Hematopoietic multipotent progenitor cell treated with erythropoietin and hydrocortisone succinate and interleukin-3 and kit ligand, for 6 days (in vitro differentiated cells): ENCODE measurements at places on chromosomes 3 and 15.

- no peak for DNase-seq
These were observed 38.1 kb upstream of the NMNAT3 start for GRCh38 chr3:139715743-139716360.

- no peak for DNase-seq
These were observed 252.3 kb upstream of the CHRM5 start for GRCh38 chr15:33716025-33716424.

DNA sequence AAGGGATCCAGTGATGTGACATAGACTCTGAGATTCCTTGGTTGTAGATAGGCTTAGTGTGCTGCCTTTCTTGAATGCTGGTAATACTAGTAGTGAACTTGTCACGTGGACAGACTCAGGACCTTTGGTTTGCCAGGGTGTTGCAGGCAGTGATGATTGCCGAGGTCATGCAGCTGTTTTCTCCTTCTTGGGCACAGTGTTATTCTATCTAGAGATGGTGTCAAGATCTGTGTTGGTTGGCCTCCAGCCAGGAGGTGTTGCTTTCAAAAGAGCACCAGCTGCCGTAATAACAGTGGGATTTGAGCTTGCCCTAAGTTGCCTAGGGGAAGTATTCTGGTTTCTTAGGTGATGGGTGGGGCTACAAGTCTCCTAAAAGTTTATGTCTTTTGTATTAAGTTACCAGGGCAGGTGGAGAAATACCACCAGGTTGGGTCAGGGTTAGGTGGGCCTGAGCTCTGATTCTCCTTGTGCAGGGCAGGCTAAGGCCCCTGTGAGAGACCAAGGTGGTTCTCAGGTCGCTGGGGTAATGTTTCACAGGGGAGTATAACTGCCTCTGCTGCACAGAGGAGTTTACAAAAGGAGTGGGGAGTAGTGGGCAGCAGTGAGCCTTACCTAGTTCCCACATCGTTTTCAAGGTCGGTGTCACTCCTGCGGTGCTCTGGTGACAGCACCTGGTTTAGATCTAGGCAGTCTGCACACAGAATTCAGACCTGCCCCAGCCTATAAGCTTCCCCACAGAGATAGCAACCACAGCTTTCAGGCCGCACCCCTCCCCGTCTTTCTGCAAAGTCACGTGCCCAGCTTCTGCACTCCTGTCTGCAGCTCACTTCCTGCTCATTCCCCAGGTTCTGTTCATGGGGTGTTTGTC lies 350.3 kb downstream of the DOCK3 start:
- peak; percentile 81 for DNase-seq

GRCh38 chr3:79200456-79200855 lies 567.3 kb downstream of the ROBO1 start:
- DNase-seq, result no peak

DNA sequence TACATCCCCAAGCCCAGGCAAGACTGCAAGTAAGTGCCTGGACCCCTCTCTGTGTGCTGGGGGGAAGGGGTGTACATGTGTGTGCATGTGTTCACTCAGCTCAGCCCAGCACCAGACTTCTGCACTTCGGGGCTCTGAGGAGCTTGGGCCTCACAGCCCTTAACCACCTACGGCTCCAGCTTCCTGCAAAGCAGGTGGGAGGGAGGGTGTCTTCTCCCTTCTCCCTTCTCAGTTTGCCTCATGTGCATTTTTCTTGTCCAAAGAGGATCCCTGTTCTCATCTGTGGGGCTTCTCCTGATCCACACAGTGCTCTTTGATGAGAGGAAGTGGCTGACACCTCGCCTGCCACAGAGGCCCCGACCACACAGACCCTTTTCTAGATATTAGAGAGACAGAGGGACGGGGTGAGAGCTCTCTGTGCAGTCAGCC lies 69.3 kb downstream of the MESD start:
- no peak for DNase-seq

GRCh38 chr15:66292571-66293418 lies 573 bp upstream of the DIS3L start:
- no peak for DNase-seq

- peak; percentile 28 for DNase-seq
These were observed 10.6 kb downstream of the ARPP19 start for GRCh38 chr15:52558196-52558595.

GRCh38 chr15:92608866-92609700 lies 46.5 kb downstream of the FAM174B start:
- DNase-seq, result no peak

GRCh38 chr15:92878593-92879053 lies 21.5 kb upstream of the CHD2 start:
- DNase-seq, result peak; percentile 78

DNA sequence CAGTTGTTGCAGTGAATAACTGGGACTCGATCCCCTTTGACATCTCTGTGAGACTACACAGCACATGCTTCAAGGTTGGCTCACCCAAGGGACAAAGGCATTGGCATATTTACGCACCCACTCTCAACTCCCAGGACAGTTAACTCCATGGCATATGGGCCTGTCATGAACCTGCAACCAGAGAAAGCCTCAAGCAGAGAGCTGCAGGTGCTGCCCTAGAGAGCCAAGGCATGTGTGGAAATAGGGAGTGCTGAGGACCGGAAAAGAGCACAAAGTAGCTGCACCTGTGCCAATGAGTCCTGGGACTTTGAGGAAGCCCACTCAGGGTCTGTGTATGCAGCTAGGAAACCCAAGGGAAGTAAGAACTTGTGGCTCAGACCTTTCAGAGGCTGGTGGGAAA lies 32.9 kb upstream of the SLC24A5 start:
- no peak for DNase-seq

GRCh38 chr15:93894438-93895036 lies 336.8 kb upstream of the MCTP2 start:
- no peak for DNase-seq

DNA sequence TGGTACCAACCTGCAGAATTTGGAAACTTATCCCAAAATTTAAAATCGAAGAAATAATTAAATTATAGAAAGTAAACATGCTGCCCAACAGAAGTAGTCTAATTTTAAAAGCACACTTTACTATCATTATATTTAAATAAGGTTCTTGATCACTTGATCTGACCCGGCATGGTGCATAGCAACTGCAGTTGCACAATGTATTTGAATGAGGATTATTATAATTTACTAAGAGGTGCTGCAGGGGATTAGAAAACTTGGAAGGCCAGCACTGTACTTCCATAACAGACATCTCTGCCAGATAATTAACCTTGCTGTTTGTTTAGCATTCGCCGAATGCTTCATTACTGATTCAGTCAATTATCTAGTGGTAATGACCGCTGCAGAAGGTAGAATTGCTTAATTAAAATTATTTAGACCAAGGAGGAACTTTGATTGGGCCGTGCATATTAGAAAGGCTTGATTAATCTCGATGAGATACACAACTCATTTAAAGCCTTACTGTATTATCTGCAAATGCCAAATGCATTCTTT lies 971.6 kb downstream of the ZPLD1 start:
- DNase-seq, result no peak

DNA sequence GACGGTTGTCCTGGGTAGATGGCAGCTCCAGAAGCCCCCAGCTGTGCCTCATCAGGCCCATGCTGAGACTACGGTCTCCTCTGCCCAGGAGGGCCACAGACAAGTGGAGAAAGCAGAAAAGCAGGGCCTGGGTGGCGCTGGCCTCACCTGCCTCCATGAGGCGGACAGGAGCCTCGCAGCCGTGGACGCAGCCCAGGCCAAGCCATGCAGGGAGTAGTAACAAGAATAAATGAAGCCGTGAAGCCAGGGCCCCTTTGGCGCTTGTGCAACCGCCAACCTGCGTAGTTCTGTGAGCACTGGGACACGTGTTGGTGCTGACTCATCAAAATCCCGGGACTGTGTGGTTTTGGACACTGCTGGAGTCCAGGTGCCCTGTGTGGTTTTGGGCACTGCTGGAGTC lies 12.3 kb upstream of the MUC4 start:
- DNase-seq, result no peak

DNA sequence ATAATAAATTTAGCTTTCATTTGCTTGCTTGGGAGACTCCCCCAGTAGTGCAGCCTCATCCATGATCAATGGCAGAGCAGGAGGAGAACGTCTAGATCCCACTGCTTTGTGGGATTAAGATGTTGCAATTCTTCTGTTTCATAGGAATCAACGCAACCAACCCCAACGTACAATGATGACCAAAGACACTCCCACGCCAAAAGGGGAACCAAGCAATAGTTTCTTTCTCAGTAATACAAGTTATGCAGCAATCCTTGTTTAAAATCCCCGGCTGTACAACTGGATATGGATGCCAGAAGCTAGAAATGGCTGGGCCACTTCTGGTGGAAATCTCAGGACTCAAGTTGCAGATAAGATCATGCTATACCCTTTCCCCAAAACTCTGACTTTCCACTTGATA lies 411.2 kb downstream of the VPS13C start:
- DNase-seq, result no peak

DNA sequence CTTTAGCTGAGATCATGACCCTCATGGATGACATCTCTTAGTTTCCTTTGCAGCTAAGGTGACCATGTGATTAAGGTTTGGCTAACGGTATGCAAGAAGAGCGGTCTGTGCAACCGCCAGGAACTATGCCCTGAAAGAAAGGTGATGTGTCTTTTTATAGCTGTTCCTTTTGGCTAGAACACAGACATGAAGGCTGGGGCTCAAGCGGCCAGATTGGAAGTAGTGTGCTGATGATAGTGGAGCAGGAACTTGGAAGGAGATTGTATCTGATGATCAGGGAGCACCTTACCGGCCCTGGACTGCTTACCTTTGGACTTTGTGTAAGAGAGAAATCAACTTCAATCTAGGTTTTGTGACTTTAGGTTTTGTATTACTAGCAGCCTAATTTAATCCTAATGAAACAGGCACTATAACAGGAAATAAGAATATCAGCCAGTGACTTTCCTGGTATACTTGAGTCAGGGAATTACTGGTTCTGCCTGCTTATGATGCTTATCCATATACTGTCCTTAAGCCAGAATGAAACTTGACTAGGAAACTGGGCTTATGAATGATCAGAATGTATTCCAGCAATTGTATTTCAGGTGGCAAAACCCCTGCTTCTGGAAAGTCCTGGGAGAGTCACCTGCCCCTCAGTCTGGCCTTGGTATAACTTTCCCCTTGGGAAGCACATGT lies 164.3 kb upstream of the LRIG1 start:
- no peak for DNase-seq

DNA sequence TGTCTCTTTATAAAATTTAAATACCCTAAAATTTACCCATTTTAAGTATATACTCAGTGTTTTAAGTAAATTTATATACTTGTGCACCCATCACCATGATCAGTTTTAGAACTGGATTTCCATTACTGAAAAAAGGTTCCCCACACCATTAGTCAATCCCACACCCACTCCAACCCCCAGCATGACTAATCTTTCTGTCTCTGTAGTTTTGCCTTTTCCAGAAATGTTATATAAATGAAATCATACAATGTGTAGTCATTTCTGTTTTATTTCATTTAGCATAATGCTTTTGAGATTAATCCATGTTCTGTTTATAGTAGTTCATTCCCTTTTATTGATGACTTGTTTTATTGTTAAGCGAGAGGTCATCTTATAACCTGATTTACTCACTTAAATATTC lies 66.1 kb upstream of the LIMD1 start:
- no peak for DNase-seq

DNA sequence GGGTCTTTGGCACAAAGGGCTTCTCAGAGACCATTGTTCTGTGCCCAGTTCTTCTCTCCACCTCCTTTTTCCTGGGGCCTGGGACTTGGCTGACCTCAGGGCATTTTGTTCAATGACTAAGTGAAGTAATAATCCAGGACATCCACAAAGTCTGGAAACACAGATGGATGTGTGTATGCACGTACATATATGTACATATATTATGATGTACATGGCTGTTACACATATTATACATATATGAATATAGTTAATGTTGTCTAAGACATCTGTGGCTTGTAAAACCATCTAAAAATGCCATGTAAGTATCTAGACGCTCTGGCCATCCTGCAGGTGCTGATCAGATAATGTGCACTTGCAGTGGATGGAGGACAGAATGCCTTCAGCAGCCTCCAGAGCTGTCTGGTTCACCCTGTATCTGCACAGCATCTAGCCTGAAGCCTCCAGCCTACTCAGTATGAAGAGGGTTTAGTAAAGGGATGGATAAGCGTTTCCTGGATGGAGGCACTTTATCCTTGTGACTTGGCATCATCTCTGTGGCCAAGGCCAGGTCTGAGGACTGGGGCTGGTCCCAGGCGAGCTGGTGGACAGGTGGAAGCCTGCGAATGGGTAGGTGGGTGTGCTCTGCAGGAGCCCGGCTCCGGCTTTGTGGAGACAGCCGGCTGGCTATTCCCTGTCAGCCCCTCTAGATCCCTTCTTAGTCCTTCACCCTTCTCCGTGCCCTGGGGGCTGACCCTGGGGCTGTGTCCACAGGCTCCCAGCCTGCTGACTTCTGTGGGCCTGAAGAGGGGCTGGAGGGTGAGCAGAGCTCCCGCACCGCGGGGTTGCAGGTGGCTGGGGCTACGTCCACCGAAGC lies 88.4 kb downstream of the WNT7A start:
- DNase-seq, result no peak

DNA sequence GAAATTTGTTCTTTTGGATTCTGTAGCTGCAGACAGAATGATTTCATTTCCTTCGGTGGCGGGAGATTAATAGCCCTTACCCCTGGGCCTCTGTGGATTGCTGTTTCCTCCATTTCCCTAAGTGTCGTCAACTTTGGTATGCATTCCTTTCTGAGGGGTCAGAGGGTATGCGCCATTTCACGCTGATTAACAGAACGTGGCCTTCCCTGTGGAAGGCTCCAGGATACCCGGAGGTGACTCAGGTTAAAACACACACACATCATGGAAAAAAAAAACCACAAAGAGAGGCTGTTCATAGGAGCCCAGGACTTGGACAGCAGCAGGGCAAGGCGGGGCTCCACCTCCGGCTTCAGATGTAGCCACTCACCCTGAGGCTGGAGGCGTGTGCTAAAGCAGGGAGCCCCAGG lies 51.9 kb downstream of the EPHB1 start:
- DNase-seq, result no peak

DNA sequence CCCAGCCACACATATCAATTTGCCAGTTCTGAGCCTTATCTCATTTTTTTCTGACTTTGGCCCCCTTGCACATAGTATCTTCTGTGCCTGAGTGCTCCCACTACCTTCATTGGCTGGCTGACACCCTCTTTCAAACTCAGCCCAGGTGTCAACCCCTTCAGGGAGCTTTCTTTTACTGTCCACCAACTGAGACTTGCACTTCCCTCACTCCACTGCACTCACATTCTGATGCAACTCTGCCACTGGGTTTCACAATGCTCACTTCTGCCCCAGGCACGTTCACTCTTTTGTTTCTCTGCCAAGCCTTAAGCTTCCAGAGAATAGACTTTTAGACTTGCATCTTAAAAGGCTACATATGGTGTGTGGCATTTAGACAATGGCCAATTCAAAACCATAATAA lies 101.5 kb upstream of the CBLB start:
- DNase-seq, result peak; percentile 36

GRCh38 chr3:172291650-172292049 lies 156.6 kb downstream of the GHSR start:
- peak; percentile 21 for DNase-seq

- no peak for DNase-seq
These were observed 57.8 kb downstream of the MAP3K13 start for GRCh38 chr3:185420762-185421161.

- DNase-seq, result no peak
These were observed 156.1 kb downstream of the FBLN2 start for GRCh38 chr3:13705051-13705450.
